ENCODE measurements at places on chromosomes 11 and 22.

GRCh38 chr22:30459181-30460052 is 12.4 kb downstream of the SEC14L3 start:
- DNase-seq: no peak

DNA sequence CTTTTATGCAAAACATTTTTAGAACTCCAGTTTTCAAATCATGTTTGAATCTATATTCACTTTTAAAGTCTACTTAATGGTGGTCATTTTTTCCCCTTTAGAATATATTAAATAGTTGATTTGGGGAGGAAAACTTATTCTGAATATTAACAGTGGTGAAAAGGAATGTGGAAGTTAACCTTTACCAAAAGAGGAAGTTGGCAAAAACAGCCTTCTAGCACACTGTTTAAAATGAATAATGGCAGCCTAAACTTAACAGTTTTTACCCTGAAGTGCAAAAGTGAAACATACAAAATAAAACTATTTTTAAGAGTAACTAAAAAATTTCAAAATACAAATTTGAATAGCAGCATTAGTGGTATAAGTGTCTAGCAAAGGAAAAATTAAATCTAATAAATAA is 86.4 kb downstream of the GRK3 start:
- DNase-seq: no peak

GRCh38 chr22:31501738-31502137 is 5.4 kb downstream of the SFI1 start:
- no peak for DNase-seq

- no peak for DNase-seq
These were observed 106.8 kb downstream of the STK33 start for GRCh38 chr11:8487261-8487660.

DNA sequence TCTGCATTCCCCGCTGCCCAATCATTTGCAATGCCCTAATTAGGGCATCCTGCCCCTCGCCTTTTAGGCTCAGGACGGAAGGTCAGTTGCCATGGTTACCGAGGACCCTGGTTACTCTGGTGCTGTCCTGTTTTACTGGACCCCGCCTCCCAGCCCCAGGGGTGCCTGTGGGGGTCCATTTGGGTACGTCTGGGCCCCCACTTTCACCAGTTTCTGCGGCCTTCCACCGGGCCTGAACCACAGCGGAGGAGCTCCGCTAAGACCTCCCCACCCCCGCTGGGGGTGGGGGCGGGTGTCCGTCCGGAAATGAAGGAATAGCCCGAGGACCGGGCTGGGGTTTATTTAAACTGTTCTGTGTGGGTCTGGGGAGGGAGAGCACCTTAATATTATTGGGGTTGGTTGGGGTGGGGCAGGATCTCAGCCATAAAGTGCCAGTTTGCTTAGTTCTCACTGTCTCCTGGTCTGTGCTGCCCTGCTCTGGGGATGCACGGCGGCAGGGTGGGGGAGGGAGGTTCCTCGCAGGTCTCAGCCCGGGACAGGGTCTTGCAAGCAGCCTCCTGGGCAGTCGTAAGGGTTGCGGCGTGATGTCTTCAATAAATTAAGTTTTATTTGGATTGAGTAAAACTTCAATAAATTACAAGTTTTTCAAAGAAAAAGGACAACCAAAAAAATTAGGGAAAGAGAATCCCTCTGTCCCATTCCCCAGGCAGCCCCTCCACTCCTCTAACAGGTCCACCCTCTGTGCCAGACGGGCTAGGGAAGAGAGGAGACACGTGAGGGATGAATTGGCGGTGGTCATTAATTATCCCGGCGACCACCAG is 5.3 kb downstream of the PHOX2A start:
- DNase-seq: no peak

GRCh38 chr11:46895821-46896220 is 22.5 kb downstream of the LRP4 start:
- no peak for DNase-seq

GRCh38 chr11:120601536-120601935 is 90.0 kb downstream of the GRIK4 start:
- no peak for DNase-seq

GRCh38 chr11:123659311-123659710 is 4.9 kb upstream of the SCN3B start:
- DNase-seq: no peak

DNA sequence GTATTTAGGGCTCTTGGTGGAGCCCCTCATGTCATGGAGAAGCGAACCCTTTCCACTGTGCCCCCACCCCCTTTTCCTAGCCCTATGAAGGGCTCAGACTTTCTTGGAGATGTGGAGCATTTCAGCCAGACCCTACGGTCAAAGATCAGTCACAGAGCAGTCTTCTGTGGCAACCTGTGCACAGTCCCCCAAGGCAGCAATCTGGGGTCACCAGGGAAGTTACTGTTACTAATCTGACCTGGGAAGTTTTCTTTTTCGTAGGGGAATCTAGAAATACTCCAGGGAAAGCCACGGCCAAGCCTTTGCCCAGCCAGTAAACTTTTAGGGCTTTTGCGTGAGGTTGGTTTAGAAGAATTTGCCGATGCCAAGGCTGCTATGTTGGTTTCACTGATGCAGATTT is 50.6 kb downstream of the ZBTB16 start:
- no peak for DNase-seq

DNA sequence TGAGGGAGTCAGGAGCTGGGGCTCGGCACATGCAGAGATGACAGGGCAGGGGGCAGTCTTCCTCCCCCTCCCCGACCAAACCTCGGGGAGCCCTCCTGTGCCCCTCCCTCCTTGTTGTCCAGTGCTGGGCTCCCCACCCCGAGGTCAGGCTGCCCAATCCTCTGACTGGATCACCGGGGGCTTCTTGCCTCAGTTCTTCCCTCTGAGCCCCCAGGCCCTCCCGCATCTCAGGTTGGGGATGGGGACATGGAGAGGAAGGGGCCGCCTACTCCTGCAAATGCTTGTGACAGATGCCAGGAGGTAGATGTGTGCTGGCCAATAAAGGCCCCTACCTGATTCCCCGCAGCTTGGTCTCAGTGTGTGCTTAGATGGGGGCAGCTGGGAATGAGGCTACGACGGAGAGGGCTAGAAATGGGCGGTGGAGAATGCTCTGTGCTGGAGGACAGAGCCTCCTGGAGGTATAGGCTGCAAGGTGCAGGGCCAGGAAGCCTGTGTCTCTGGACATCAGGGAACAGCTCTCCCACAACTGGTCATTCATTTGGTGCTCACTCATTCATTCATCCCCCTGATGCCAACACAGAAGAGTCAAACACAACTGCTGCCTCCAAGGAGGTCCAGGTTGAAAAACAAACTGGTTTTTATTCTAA is 8.4 kb downstream of the RHBDD3 start:
- no peak for DNase-seq

- DNase-seq: no peak
These were observed 71.2 kb downstream of the FBXO7 start for GRCh38 chr22:32545801-32546200.

GRCh38 chr11:47148270-47148669 is 28.4 kb downstream of the ARFGAP2 start:
- DNase-seq: no peak

GRCh38 chr11:131724436-131724975 is 354.1 kb downstream of the NTM start:
- no peak for DNase-seq

DNA sequence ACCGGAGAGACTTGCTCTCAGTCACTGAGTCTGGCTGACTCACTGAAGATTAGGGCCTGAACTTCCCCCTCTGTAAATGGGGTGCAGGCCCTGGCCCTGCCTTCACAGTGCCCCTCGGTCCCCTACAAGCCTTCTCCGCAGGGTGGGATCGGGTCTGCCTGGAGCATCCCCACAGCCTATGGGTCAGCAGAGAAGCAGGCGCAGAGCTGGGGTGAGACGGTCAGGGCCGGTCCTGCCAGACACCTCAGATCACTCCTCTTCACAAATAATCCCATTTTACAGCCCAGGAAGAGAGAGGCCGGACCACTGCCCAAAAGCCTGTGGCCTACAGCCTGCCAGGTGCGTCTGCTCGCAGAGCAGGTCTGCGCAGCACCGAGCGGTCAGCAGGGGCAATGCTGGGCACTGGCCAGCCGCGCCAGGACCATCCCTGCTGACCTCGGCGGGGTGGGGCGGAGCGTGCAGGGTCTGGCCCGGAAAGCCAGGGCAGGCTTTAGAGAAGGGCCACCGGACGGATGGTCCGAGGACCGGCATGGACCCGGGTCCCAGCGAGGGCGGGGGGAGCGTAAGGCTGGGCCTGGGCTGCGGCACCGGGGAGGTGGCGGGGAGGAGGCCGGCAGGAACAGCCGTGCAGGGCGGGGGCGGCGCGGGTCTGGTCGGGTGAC is 522 bp upstream of the SEPTIN5 start:
- no peak for DNase-seq

DNA sequence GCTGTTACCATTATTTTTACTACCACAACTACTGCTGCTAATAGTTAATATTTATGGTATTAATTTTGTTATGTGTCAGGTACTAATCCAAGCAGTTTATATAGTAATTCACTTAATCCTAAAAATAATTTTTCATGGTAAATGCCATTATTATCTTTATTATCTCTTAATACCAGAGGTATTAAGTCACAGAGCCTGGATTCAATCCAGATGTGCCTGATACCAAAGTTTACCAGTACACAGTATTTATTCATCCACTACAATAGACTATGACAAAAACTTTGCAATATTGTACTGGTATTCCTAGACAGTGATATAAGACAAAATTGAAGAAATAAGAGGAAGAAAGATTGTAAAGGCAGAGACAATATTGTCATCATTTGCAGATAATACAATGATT is 24.5 kb downstream of the MAP6 start:
- DNase-seq: no peak

- DNase-seq: no peak
These were observed 7.8 kb upstream of the NAA40 start for GRCh38 chr11:63931045-63931444.

GRCh38 chr22:35727436-35727835 is 9.8 kb downstream of the APOL5 start:
- DNase-seq: no peak

- no peak for DNase-seq
These were observed 91.9 kb downstream of the CSTPP1 start for GRCh38 chr11:47028195-47029093.

DNA sequence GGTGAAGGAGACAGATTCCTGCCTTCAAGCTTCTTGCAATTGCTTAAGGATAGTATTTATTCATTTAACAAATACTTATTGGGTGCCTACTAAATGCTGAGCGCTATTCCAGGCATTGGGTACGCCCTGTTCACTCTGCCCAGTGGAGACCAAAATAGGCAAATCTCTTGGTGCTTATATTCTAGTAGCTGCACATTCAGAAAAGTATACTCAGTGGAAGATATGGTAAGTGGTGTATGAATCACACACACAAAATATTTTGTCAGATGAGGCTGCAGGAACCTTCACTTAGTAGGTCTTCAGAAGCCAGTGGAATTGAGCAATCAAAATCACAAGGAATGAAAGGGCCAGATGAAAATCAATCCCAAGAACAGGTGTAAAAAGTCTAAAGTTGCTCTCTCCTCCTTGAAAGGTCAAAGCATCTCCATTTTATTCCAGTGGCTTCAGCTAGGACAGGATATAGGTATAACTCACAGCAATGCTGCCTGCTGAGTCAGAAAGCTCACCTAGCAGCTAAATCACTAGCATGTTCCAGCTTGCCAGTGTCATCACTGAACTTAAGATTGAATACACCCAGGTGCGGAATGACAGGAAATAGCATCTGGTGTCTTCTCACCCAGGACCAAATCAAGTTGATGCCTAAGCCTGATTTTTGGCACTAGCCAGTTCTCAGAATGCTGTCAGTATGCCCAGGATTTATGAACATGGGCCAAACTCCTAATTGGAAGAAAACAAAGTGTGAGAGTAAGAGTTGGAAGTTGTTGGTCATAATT is 83.9 kb downstream of the AMOTL1 start:
- DNase-seq: no peak

DNA sequence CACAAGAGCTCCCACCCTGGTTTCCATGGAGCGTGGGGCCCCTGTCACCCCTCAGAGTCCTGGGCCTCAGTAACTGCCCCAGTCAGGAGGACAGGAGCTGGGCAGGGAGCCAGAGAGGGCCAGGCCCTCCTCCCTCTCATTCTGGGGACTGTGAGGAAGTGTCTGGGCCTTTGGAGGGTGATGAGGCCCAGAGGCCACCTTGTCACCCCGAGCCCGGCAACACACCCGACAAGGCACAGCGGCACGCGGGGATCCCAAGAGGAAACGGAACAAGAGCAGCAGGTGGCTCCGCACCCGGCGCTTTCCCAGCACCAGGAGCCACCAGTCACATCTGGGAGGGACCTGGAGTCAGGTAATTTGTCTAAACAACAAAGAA is 72.1 kb downstream of the CELSR1 start:
- DNase-seq: no peak
